ENCODE measurements at places on chromosomes 7 and 10.

DNA sequence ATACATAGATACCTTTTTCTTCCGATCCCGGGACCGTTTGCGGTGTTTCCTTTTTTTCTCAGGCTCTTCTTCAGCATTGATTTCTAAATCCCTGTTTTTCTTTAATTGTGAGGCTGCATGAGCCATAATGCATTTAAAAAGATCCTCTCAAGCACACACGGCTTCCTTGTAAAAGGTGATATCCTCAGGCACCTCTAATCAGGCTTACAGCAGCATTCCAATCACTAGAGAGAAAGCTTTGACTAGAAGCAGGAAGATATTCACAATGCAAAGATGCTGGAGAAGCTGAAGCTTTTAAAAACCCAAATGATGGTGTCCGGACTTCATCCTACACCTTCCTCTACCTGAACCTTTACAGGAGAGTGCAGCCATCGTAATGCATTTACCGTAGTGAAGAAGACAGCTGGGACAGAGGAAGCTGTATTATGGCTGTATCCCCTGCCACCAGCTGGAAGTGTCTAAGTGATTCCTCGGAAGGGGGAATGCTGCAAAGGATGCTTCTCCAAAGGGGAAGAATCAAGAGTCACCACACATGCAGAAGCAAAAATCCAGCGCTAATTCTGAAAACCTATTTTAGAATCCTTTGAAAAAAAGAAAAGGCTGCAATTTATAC, at the start of gene ANK3:
ANK3 (minus strand) TSS at position 463 of the 613 bp plus-strand sequence; CDS start at position 126, 337 bp downstream.
- DNase-seq: no peak

GRCh38 chr7:91752102-91752501, 128.4 kb downstream of the MTERF1 start:
- no peak for DNase-seq

- peak; percentile 50 for DNase-seq
These were observed 33.5 kb upstream of the ADAM12 start for GRCh38 chr10:126421756-126422256.

GRCh38 chr10:6648894-6649720, 69.0 kb upstream of the PRKCQ start:
- DNase-seq: no peak

GRCh38 chr10:61592581-61592980, 70.1 kb upstream of the CABCOCO1 start:
- no peak for DNase-seq

DNA sequence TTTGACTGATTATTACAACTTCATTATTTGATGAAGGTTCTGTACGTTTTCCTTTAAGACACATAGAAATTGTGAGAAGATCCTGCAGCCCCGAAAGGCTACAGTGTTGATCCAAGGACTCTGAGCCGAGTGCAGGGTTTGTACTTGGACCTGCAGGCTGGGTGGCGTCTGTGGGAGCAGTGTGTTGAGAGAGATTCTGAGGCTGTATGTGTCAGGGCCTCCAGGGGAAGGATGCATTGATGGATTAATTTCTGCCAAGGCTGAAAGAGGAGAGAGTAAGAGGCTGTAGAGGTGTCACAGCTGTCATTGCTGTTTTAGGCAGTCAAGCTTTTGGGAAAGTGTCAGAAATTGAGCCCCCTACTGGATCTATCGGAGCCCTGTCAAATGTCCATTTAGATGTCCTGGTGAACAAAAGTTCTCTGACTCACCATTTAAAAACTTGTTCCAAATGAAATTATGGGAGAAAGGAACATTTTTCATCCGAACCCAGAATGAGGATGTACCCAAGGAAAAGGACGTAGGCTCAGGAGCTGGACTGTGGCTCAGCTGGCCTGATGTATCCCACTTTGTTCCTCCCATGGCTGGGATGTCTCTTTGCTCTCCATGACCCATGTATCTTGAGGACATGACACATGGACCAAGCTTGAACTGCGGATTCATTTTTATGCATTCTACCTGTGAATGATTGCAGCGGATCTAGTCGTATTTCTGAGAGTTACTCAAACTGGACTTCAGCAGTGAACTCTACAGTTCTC, 102.2 kb downstream of the TCF7L2 start:
- no peak for DNase-seq

DNA sequence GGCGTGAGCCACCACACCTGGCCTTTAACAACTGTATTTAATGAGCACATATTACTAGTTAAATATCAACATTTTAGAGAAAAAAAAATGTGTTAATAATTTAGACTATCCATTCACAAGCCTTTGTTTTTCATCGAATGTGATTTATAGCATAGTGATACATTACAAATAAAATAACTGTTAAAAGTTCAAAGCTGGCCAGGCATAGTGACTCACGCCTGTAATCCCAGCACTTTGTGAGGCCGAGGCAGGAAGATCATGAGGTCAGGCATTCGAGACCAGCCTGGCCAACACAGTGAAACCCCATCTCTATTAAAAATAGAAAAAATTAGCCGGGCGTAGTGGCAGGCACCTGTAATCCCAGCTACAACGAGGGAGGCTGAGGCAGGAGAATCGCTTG, 72.7 kb downstream of the HACD1 start:
- no peak for DNase-seq

GRCh38 chr10:63628526-63629362, 107.5 kb downstream of the REEP3 start:
- DNase-seq: peak; percentile 77

GRCh38 chr10:114686013-114686412, 27.9 kb upstream of the ABLIM1 start:
- DNase-seq: no peak

Measured in right forelimb (tissue), 1 donor.